ENCODE measurements at places on chromosomes 1 and 21.

GRCh38 chr1:57132993-57133622, 167.3 kb upstream of the C8B start:
- no peak for DNase-seq

DNA sequence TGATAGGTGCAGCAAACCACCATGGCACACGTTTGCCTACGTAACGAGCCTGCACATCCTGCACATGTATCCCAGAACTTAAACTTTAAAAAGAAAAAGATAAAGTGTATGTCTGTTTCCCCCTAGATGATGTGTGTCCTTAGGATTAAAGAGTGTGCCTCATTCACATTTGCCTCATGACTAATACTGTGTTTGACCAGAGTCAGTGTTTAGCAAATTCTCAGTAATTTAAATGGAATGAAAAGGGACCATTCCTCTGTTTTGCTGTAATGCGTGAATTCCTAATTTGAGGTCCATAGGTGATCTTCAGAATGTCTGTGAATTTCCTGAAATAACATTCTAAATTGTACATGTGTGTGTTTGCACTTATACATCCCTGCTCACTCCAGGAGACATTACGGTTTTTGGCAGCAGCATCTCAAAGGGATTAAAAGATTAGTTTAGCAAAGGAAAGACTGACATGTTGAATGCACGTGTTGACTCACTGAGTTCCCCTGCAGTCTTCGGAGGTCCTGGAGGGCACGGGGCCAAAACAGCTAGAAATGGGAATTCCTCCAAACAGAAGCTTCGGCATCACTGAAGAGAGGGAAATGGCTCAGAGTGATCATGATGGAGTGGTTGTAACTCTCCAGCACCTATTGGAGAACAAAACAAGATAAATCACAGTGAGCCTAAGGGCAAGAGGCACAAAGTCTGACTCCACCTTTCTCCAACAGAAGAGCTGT, 19.1 kb upstream of the SLC35F3 start:
- no peak for DNase-seq

- DNase-seq: no peak
Measured at GRCh38 chr1:53398576-53399365, 60.4 kb upstream of the DMRTB1 start.

- DNase-seq: no peak
Measured at GRCh38 chr1:183027031-183027430, 3.8 kb downstream of the LAMC1 start.

- no peak for DNase-seq
Measured at GRCh38 chr1:43957407-43958040, 10.8 kb downstream of the IPO13 start.

DNA sequence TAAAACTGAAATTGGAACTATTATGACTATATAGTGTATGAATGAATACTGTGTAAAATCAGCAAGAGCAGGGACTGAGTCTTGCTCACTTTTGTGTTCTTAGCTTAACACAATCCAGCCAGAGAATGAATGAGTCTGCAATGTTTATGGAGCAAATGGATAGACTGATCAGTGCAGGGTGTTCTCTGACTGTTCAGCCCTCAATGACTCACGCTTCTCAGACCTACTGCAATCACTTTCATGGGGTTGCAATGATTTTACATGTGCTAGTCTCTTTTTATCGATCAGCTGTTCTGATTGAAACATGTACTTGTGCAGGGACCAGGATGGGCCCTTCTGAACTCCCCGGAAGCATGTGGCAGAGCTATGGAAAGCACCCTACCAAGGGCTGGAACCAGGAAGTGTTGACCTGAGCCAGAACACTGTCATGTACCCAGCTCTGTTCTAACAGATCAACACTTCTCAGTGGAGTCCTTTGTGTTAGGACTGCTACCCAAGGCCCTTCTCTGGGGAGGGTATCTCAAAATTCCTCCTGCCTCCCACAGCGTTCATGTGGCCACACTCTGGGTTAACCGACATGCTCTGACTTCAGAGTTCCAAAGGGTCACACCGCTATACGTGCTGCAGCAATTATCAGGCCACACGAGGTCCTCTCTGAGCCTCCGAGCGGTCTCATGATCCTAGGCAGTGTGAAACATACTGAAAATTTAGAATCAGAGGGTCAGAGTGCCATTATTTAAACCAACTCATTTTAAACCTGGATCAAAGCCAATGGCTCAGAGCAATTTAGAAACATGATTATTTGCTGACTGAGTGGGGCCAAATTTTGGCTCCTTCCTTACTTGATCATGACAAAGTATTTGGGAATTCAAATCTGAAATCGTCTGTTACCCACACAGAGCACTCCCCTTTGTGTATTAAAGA, 35.2 kb downstream of the GRIK1 start:
- no peak for DNase-seq

All from GM04503 (cell line).